ENCODE measurements at places on chromosomes 16 and 17.
A peak's percentile ranks its signal among the peaks of the same experiment; 100 is the strongest.

DNA sequence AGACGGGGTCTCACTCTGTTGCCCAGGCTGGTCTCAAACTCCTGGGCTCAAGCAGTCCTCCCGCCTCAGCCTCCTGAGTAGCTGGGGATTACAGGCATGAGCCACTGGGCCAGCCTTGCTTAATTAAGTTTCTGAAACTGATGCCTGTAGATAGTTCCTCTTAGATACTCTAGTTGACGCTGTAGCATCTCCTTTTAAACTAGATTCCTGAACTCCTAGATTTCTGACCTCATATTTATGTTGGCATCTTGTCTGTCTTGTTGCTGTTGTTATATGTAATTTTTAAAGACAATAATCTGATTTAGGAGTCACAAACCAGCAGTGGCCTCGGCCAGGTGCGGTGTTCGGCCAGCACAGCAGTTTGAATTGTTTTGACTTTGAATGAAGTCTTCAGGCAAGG lies 37.5 kb downstream of the DHRS7B start:
- no peak for DNase-seq

DNA sequence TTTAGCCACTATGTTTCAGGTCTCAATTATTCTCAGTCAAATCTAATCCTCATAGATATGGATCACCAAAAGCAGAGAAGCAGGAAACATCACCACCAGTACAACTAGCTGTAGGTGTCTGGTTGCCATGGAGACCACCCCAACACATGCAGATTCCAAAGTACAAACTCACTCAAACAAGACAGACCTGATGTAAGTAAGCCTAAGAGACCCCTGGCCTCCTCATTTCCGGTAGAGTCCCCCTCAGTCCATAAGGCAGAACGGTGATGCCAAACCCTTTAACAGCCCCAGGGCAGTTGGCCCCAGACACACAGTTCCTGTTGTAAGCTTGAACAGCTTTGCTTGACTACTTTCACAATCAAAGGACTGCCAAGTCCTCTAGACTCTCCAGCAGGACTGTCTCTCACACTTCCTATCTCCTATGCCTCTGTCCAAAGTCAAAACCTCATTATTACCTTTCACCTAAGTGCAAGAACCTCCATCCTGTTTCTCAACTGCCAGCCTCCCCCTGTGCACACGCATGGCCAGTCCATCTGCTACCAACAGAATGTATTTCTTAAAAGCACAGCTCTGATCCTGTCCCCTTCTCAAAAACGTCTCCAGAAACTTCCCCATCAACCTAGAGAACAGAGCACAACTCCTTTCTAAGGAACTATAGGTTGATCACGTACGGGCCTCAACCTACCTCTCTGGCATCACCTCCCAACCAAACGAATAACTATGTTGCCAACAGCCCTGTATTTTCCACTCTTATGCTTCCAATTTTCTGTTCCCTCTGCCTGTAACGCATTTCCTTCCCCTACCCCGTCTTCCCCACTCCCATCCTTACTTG lies 23.9 kb downstream of the SLC39A11 start:
- no peak for DNase-seq

DNA sequence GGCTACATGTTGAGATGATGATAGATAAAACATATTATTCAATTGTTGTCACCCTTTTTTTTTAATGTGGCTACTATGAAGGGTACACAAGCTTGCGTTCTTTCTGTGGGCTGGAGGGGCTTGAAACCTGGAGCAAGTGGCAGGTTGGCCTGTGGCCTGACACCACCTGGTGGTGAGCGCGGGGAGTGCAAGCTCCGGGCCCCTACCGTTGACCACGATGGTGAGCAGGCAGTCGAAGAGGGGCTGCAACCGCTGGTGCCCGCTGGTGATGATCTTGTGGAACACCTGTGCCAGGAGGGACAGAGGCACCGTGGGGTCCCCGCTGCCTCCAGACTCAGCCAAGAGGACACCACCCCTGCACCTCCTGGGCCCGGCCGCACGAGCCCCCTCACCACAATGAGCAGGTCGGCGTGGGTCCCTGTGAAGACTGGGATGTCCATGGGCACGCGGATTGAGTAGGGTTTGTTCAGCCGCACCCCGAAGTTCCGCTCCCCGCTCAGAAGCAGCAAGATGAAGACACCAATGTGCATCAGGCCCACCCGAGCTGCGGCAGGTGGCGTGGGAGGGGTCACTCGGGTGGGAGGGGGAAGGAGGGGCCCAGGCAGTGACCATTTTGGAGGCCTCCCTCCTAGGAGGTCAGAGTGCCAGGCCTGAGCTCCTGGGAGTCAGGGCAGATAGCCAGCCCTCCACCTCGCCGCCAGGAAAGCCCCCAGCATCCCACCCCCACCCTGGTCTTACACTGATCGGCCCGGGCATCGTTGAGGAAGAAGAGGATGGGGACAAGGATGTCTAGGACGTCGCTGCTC lies 14.4 kb downstream of the HID1 start:
- DNase-seq = peak; percentile 77

DNA sequence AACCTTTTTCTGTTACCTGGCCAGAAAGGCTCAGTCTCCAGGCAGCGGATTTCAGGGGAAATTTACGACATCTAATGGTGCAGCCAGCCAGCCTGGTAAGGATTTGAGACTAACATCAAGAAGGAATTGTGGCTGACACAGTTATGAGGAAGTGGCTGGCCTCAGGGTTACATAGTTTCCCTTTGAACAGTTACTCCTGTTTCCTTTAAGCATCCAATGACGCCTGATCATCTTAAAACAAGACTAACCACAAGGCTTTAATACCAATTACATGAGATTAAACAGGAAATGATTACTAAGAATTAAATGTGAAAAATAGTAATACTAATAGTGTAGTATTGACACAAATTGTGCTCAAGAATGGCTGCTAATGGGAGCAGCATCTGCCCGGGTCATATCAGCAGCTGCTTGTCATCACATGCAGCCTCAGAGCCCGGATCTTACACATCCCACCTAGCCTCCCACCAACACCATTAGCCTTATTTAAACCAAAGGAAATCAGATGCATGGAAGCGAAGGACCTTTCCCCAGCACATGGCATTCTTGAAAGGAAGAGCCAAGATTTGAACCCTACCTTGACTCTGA lies 431.8 kb downstream of the PMP22 start:
- DNase-seq = no peak

- DNase-seq = no peak
Measured at GRCh38 chr17:10032118-10032852, 127.2 kb upstream of the RCVRN start.

GRCh38 chr16:89958068-89958467 lies 9.5 kb downstream of the DEF8 start:
- no peak for DNase-seq

All from right atrium auricular region (tissue), 2 donors.